Fibroblast of skin of left quadriceps (primary cell): ENCODE measurements at places on chromosomes 7 and 10.

DNA sequence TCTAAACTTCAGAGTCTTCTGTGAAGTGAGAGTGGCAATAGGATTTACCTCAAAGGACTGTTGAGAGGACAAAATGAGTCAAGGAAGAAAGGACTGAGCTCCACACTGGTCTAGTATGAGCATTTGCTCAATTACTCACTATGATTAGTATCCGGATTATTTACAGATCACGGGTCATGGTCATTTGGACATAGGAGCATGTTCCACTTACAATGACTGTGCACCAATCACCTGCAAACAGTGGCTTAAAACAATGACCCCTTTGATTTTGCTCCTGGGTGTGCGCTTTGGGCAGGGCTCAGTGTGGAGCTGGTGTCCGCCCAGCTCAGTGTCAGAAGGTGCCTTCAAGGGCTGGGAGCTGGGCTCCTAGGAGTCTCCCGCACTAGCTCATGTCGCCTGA, 225.4 kb downstream of the TCERG1L start:
- DNase-seq, result no peak

- DNase-seq, result no peak
Measured at GRCh38 chr10:132162590-132163277, 24.0 kb upstream of the DPYSL4 start.

DNA sequence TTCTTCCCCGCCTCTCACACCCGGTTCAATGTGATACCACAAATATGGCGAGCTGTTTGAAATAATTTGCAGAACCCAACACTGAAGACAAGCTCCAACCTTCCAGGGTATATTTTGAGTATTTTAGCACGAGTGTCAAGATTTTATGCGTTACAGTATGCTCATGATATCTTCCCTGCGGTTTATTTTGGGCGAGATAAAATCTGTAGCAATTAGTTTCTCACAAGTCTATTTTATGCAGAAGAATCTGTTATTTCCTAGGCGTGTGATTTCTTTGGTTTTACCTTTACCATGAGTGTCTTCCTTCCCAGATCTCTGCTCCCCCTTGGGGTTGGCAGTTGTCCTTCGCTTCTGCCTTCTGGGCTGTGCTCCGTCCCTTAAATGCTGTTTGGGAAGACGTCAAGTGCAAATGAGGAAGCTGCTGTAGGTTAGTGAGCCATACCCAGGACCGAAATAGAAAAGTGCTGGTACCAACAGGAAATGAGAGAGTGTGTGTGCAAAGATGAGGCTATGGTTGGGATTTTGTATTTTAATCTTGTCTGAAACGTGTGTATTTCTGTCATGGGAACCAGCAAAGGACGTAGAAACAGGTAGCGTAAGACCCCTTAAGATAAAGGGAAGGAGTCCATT, 299.8 kb downstream of the KLF6 start:
- no peak for DNase-seq

GRCh38 chr10:112640638-112641037, 193.6 kb downstream of the VTI1A start:
- no peak for DNase-seq

DNA sequence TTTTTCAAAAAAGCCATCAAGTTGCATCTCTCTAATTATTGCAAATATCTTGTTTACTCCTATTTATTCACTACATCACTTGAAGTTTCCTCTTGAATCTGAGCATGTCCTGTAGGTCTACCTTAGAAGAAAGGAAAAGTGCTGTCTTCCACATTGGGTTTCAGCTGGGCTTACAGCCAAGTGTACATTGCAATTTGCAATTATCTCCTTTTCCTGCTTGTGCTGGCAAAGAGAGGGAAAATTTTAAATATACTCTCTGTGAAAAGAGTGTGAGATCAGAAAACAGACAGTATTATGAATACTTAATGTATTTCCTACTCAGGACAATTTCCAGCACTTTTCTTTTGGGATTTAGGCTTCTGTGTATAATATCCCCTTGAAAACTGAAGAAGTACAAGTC, 839.7 kb downstream of the CNTNAP2 start:
- no peak for DNase-seq

DNA sequence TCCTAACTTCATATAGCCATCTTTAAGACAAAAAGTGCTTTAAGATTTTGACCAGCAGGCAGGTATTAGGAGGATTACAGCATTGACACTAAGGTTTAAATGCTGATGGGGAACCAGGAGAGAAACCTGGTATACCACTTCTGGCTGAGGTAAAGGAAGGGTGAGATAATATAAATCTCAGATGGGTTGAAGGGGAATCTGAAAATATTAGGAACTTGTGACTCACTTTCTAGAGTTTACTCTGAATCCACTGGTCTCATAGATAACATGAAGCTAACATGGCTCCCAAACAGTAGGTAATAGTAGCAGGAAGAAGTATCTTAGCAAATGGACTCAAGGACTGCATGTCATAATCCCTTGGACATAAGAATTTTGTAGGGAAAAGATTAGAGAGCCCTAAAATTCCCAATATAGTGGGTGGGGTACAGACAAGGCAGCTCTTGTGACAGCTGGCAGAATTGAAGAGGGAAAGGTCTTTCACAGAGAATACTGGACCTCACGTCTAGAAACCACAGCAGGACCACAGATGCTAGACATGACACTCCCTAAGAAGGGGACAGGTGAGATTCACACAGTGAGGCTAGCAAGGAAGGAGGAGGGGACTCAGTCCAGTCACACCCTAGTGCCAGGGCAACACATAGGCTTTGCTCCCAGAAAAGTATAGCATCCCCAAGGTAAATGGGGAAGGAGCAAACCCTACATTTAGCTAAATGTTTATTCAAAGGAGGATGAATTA, 3.5 kb downstream of the PTTG1IP2 start:
- no peak for DNase-seq

DNA sequence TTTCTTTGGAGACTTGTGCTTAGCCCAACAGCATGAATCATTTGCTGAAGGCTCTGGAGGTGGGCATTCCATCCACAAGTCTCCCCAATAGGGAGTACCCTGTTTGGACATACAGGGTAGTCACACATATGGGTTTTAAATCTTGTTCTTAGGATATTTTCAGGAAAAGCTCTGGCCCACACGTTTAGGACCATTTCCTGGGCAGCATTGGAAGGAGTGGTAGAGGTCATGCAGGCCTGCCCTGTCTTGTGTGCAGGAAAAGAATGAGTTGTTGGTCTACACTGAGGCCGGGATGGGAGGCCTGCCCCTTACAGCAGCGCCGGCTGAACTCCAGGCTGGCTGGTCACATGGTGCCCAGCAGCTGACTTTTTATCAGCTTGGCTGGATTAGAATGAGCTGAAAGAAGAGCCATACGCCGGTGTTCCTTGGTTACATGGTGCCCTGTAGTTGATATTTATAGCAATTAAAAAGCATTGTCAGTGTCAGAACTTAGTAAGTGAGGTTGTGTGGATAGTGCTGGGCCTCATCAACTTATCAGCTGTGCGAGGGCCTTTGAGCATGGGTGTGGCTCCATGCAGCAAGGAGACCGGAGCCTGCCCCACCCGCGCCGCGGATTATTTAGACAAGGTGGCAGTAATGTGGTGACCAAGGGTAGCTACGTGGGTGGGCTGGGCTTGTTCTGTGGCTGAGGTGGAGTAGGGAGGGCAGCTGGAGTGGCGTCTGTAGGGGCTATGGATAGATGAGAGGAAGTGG, 28.6 kb downstream of the OGDH start:
- DNase-seq, result no peak
